Stimulated activated CD4-positive, alpha-beta T cell treated with anti-CD3 and anti-CD28 coated beads, Interleukin-4, amount 100 ng/mL, for 4 hours (primary cell): ENCODE measurements at places on chromosomes 12 and 14.

GRCh38 chr12:48686615-48687334, 4.7 kb upstream of the KANSL2 start:
- DNase-seq, result no peak

DNA sequence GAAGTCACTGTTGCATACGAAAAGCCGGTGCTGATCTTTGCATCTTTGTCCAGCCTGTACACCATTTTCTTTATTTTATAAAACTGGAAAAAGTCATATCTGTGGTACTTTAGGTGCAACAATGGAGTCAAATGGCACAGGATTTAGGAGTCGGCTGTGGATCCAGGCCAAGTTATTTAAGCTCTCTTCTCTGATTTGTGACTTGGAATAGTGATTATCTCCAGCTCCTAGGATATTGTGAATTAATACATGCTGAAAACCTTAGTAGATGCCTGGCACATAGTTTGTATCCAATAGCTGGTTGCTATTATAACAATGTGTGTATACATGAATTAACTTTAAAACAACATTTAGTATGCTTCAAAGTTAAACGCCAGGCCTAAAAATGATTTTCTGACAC, 6.2 kb upstream of the CCER1 start:
- no peak for DNase-seq

DNA sequence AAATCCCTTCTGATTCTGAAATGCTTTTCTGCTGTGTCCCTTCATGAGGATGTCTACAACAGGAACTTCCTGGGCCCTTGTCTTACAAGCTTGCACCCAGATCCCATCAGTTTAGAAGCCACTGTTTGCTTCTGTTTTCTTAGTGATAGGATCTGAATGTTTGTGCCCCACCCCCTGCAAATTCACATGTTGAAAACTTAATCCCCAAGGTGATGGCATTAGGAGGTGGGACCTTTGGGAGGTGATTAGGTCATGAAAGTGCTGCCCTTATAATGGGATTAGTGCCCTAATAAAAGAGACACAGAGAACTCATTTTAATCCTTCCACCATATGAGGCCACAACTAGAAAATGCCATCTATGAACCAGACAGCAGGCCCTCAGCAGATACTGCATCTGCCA, 36.0 kb upstream of the GNPNAT1 start:
- DNase-seq, result no peak

DNA sequence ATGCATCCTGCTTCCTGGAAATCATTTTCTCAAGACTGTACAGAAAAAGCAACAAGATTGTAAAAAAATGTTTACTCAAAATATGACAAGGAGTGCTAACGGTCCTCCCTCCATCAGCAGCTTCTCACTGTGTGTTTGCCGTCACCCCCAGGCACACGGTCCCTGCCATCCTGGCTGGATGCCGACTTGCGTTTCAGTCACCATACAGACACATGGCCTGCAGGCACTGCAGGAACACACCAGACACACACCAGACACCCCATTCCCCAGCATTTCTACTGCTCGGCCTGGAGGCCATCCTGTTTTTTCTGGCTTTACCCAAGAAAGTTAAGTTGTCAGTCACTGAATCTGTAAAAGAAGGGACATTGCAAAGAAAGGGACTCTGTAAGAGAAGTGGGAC, 10.8 kb downstream of the KCNK10 start:
- no peak for DNase-seq

- DNase-seq, result no peak
Measured at GRCh38 chr12:38633511-38633910, 271.9 kb downstream of the CPNE8 start.
